ENCODE measurements at places on chromosomes 2 and 18.

DNA sequence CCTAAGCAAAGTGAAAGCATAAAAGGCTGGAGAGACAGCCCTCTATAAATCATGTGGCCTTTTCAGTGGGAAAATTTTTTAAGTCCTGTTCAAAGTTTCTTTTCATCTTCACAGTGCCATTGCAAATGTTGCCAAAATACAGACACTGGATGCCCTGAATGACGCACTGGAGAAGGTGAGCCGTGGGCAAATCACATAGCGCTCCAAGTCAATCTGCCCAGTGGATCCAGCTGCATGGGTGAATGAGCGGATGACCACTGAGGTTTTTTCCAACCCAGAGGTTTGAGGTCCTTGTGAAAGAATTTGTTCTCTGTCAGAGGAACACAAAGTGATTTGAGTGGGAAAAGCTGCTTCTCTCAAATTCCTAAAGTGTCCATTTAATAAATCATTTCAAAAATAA, 11.8 kb downstream of the DAPL1 start:
- DNase-seq: no peak

DNA sequence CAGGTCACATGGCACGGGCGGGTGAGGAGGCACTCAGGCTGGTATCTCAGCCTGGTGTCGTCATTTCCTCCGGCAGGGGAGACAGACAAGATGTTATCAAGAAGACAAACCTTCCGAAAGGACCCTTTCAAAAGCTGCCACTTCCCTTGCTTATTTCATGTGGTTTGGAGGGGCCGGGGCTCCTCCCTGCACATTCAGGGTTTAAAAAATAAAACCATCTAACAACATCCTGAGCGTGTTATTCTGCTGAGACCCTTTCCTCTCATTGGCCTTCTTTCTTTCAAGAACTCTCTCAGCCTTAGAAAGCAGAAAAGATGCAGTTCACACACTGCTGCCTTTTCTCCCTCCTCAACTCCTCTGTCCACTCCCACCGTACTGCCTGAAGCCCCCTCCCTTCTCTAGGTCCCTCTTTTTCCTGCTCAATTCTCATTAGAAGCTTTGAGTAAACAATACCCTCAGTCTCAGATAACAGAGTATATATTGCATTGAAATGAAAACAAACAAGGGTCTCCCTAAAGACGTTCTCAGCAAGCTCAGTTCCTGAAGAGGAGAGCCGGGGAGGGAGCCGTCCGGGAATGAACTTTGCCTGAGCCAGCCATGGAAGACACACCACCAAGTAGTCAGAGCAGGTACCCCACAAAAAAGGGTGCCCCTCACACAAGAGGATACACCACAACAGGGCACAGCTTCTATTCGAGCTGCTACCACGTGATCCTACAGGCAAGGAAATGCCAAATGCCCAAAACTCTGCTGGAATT, 9.7 kb downstream of the SMAD7 start:
- no peak for DNase-seq

GRCh38 chr2:147589127-147589526, 255.7 kb upstream of the ACVR2A start:
- no peak for DNase-seq

DNA sequence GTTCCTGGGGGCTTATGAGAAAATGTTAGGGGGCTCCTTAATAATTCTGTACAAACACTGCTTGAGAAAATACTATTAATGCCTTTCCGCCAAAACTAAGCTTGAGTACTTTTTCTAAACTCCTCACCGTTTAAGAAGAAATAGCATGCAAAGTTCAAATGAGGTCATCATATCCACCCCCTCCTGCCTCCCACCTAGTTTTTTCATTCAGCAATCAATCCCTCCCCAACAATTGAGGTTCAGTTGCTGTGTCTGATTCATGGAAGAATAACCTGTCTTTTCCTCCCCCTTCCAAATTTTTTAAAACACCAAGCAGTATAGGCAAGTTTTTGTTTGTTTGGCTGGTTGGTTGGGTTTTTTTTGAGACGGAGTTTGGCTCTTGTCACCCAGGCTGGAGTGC, 24.4 kb upstream of the RMP24 start:
- DNase-seq: no peak

DNA sequence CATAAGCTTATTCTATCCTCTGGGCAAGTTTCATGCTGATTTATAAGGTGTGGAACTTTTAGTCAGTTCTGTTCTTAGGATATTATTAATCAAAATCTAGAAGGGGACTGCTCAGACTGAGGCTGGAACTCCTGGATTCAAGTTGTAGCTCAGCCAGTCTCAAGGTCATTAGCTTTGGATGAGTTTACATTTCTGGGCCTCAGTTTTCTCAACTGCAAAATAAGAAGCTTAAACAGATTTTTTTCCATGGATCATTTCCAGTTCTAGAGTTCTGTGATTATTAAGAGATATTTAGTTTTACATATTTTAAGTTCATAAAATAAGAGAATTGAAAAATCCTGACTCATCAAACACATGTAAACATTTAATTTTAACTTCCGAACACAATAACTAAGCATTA, 442.5 kb upstream of the PKDCC start:
- DNase-seq: no peak

DNA sequence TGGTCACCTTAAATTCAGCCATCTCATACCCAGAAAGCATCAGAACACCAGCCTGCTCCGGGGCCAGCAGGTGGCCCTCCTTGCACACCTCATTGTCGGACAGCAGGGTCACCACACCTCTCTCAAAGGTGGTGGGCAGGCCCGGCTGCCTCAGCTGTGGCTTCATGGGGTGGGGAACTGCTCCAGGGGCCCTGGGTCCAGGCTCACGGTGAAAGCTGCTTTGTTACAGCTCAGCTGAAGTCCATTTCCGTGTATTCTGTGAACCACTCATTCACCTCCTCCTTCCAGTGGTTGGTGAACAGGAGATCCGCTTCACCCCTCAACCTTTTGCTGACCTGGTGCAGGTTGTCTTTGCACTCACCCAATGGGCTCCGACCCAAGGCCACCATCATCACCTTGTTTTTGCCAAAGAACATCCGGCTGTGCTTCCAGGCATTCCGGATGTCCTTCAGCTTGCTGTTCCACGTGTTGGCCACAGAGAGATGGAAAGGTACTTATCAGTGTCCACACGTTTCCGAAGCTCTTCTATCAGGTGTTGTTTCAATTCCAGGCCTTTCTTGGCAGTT, 78.6 kb upstream of the LDLRAD4 start:
- peak; percentile 80 for DNase-seq

DNA sequence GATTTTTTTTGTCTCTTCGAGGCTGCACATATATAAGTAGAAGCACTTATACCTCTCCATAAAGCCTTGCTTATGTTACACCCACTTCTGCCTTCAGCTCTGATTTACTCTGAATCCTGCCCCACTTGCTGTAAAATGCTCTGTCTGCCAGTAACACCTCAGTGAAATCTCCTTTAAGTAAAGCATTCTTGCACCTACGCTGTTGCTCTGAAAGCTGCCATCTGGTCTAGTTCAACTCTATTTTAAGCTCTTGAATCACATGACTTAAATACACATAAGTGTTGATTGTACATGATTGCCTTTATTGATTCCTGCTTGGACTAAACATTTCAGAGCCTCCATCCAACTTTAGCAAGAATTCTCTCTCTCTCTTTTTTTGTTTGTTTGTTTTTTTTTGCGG, 609.0 kb upstream of the CELF4 start:
- no peak for DNase-seq

- DNase-seq: no peak
These were observed 15.2 kb upstream of the NCL start for GRCh38 chr2:231479455-231479854.

DNA sequence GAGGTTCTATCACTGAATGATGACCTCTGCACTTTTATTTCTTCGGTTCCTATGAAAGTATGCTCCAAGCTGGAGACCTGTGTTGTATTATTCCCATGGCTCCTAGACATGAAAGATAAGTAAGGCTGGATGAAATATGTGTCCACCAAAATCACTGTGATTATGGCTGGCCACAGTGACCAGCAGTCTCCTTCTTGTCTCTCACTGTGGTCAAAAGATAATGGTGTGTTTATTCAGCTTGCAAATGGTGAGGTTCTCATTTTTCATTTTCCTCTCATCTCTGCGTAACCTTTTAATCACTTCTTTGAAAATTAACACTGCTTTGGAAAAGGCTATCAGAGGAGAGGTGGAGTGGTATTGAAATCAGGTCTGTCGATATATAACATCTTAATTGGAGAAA, 107.8 kb upstream of the DAPL1 start:
- DNase-seq: no peak

GRCh38 chr2:43196768-43197587, 29.4 kb downstream of the ZFP36L2 start:
- DNase-seq: no peak

GRCh38 chr2:240402566-240403272, 32.7 kb upstream of the GPC1 start:
- DNase-seq: no peak

DNA sequence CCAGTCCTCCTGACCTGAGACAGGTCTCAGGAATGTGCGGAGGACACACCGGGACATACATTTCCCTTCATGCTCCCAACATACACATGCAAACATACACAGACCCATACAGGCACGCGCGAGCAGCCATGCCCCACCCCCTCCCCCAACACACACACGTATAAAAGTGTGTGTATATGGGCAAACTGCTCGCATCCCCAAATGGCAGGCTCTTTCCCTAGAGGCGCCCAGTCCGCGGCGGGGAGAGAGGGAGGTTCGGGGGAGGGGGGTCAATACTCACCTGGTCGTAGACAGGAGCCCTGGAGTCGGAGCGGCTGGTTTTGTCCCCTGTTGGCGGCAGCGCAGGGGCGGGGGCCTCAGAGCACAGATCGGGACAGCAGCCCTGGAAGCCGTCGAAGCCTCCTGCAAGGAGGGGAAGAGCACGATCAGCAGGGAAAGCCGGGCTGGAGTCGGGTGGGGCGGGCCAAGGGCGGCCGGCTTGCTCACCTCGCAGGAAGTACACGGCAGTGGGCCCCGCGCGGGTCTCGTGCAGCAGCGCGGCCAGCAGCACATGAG, 682 bp downstream of the DUSP2 start:
- no peak for DNase-seq

DNA sequence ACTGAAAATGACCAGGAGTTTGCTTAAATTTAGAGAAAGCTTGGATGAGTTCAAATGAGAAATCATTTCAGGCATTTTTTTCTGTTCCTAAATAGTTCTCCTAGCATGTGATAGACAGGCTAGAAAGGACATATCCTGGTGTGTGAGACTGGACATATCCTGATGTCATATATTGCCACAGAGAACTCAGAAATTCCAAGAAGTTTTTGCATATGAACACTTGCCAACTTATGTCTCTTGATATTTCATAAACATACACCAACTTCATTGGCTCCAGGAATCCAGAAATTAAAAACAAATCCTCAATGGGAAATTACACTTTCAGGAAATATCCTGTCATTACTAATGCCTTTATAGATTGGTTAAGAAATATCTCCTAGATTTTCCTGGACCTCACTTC, 2.9 kb upstream of the SERPINB4 start:
- no peak for DNase-seq

GRCh38 chr2:160205505-160205904, 5.4 kb upstream of the ITGB6 start:
- peak; percentile 36 for DNase-seq

DNA sequence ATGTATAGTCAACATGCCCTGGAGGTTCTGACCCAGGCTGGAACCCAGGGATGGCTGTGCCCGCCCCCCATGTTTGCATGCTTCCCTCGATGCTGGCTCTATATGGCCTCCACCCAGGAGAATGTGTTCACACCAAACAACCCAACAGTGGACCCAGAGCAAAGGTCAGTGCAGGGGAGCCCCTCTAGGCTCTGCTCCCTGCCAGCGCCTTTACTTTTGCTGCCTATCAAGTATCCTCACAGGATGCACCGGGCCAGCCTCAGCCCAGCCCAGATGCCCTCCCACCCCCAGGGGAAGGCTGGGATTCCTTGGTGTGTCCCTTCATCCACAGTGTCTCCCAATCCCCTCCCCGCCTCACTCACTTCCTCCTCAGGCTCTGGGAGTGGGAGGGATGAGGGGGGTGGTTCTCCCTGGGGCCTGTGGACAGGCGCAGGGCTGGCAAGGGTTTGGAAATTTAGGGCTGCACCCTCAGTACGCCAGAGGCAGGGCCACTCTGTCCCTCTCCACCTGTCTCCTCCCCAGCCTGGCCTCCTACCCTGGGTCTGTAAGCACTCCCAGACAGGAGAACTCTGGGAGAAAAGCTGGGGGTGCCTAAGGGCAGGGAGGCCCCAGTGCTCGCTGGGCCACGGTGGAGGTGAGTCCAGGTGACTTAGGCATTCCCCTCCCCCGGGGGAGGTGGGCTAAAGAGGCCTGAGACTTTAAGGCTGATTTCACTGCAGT, 2.3 kb downstream of the ATP6V1B1 start:
- DNase-seq: peak; percentile 53

DNA sequence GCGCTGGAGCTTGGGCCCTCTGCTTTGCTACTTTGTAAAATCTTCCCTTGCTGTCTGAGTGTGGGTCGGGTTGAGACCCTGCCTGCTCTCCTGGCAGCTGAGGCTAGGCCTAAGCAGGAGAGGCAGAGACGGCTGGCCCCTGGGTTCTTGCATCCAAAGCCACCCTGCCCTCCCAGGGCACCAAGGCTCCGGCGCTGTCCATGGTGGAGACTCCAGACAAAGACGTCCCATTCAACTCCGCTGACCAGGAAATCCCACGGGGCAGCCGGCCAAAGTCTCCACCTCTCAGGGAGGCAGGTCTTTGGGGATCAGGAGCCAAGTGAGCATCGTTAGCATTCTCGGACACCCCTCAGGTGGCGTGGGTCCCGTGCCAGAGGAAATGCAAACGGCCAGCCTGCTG, 2.6 kb upstream of the PRLH start:
- no peak for DNase-seq

Measured in HepG2 (cell line).